Stimulated activated CD8-positive, alpha-beta memory T cell treated with anti-CD3 and anti-CD28 coated beads, Interleukin-12 subunit alpha, Interleukin-12 subunit beta, amount 100 ng/mL, for 4 hours (primary cell): ENCODE measurements at places on chromosomes 4 and X.

DNA sequence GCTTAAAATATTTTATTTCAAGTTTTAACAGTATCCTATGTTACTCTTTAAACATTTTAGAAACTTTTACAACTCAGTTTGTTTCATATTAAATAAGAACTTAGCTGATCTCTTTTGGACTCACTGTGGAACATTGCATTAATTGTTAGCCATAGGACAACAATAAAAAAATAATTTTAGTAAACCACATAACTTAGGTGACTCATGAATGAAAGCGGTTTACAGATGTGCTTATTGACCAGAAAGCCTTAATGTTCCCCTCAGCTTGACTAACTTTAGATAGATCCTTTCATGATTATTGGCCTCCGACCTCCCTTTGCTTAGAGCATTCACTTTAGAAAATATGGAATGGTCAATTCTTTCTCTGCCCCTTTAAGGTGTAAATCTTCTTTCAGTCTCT lies 783.5 kb upstream of the MAGEB2 start:
- DNase-seq, result no peak

GRCh38 chrX:114710571-114710970 lies 126.7 kb downstream of the HTR2C start:
- DNase-seq, result no peak

GRCh38 chr4:70666369-70666768 lies at the start of gene JCHAIN:
TSS of gene JCHAIN (minus strand) at chr4:70666508. CDS start at chr4:70666490, 18 bp downstream.
- DNase-seq, result no peak

DNA sequence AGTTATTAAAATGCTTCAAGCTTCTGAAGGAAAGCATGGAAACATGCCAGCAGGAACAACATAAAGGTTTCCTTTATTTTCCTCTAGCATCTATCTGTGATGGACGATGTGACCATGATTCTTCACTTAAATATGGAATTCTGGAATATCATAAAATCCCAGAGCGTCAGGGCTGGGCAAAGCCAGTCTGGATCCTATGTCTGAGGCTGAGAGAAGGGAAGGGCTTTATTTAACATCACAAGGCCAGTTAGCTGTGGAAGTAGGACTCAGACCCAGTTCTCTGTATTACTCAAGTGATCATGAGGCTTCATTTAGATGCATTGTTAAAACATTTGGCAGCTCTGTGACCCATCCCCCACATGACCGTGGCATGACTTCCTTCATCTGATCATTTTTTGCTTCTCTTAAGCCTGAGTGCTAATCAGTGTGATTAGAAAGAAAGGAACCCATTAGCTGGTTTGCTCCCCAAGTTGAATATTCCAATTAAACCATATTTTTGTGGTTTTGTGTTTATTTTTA lies 40.9 kb upstream of the EOLA2 start:
- no peak for DNase-seq

- no peak for DNase-seq
Observed at GRCh38 chr4:10521424-10521823, 64.2 kb upstream of the ZNF518B start.

- DNase-seq, result no peak
Observed at GRCh38 chr4:687048-687970, 1.6 kb downstream of the SLC49A3 start.

- DNase-seq, result no peak
Observed at GRCh38 chrX:21715337-21715736, 42.6 kb downstream of the SMPX start.

DNA sequence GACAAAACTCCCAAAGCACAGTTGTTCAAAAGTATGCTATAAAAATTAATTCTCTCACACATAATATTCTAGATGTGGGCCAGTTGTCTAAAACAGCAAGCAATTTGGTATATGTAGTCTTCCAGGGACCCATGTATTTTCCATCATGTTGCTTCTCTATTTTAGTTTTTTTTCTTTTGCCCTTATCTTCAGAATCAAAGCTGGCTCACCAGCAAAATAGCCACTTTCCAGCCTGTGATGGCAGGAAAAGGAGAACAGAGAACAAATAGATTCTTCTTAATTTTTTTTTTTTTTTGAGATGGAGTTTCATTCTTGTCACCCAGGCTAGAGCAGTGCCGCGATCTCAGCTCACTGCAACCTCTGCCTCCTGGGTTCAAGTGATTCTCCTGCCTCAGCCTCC lies 680.8 kb upstream of the TENM3 start:
- DNase-seq, result no peak

DNA sequence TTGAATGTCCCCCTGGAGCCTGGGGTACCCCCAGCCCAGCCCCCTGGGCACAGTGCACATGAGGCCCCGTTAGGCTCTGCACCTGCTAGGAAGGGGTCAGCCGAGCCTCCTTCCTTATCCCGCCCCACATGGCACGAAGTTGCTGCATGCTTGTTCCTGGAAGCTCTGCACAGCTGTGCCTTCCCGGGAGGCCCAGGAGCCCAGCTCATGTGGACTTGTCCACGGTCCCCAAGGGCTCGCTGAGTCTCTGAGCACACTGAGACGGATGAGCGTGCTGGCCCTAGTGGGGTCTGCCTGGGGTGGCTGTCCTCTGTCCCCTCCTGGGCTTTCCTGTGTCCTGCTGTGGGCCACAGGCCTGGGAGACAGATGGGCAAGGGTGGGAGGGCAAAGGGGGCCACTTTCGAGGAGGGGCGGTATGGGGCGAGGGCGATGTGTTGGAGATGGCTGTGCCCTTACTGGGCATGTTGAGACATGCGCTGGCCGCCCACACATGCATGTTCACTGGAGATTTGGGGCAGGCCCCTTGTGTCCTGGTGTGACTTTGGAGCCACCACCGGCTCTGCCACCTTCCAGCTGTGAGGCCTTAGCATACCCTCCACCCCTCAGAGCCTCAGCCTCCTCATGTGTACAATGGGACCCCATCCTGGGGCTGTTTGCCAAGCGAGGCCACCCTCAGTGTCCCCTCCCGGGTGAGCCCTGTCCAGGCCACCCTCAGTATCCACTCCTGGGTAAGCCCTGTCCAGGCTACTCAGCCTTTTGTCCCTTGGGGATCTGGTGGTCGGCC lies 237.6 kb downstream of the AFAP1 start:
- DNase-seq, result no peak

- no peak for DNase-seq
Observed at GRCh38 chrX:15761564-15762191, 23.6 kb downstream of the CA5B start.

DNA sequence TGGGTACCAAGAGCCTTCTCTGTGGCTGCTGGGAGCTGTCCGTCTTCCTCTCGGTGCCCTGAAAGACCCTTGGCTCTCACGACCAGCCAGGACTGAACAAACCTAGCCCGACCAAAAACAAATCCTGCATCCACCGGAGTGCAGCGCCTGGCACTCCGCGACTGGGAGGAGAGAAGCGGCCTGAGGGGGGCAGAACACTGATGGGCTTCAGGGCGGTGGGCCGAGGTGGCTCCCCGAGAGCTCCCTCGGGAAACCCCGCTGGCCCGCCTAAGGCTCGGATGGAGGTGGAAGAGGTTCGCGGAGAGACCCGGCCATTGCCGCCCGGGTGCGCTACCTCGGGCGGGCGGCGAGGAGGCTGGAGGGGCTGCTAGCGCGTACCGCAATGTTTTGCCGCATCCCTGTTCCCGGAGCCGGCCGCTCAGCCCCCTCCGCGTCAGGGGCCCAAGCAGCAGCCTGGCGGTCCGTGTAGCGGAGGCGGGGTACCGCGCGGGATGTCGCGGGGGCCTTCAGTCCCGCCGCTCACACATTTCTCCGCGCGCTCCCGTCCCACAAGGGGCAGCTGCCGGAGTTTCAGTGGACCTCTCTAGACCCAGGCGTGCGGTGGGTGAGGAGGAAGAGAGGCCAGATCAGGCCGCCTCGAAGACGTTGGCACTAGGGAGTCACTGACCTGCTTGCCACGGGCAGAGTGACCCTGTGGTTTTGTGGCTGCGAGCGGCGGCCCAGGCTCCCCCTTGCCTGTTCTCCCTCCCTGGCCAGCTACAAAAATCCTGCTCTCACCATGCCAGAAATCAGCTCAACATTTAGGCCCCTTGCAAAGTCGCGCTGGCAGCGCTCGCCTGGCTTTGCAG lies 2.2 kb downstream of the SLITRK4 start:
- DNase-seq, result no peak

DNA sequence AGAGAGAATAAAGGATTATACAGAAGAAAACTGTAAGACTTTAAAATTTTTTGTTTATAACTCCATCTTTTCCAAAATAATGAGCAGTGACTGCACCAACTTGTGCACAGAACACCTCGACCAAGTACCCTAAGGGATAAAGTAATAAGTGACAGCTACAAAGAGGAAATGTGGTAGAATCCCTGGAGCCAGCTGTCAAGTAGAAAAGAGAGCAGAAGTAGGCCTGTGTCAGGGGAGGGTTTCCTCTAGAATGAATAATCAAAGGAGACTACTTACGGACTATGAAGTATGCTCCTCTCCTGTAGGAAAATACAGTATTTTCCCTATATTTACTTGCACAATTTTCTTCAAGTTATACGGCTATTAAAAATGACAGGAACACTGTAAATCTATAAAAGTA lies 1.2 kb downstream of the EIF1AX start:
- no peak for DNase-seq

DNA sequence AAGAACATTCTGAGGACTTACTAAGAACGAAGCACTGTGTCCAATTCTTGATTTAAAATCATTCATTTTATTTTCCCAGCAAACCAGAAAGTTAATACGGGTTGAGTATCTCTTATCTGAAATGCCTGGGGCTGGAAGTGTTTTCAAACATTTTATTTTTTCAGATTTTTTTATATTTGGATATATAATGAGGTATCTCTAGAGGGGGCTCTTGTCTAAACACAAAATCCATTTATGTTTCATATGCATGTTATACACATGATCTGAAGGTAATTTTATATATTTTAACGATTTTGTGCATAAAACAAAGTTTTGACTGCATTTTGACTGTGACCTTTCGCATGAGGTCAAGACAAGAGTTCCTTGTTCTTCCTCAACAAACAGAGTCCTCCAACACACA lies 320.9 kb downstream of the ASMT start:
- no peak for DNase-seq

- DNase-seq, result no peak
Observed at GRCh38 chr4:61350932-61351331, 150.8 kb downstream of the ADGRL3 start.

DNA sequence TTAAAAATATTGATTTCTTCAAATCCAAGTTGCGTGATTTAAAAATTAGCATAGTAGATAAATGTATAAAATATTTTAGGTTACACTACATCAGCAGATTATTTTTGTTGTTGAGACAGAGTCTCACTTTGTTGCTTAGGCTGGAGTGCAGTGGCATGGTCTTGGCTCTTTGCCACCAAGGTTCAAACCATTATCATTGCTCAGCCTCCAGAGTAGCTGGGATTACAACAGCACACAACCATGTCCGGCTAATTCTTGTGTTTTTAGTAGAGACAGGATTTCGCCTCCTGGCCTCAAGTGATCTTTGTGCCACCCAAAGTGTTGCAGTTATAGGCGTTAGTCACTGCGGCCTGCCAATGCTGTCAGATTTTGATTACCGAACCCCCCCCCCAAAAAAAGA lies 1390.5 kb upstream of the TENM3 start:
- no peak for DNase-seq

GRCh38 chrX:1403228-1403627 lies 11.3 kb upstream of the SLC25A6 start:
- DNase-seq, result no peak

GRCh38 chr4:6721121-6721520 lies 5.1 kb downstream of the BLOC1S4 start:
- DNase-seq, result no peak

GRCh38 chr4:78058591-78059523 lies 1.7 kb downstream of the FRAS1 start:
- no peak for DNase-seq

- DNase-seq, result no peak
Observed at GRCh38 chrX:101442085-101442484, 34.1 kb downstream of the HNRNPH2 start.

- DNase-seq, result no peak
Observed at GRCh38 chrX:48939524-48940228, 17.7 kb downstream of the OTUD5 start.

DNA sequence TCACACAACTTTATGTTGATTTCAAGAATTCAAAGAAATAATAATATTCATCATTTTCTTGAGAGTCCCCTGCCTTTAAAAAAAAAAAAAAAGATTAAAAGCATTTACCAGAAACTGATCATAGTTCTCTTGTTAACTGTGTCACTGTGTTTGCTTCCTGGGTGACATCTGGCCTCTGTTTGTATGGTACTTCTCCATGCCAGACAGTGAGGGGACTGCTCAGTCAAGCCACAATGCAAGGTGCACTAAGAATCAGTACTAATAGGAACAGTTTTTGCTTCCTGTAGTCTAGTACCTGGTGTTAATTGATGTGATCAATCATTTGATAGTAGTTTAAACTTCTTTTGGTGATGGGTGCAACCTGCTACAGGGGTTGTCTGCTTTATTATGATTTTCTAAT lies 77.5 kb downstream of the PHOX2B start:
- DNase-seq, result no peak

GRCh38 chr4:181619651-181620050 lies 623.6 kb upstream of the TENM3 start:
- DNase-seq, result no peak

DNA sequence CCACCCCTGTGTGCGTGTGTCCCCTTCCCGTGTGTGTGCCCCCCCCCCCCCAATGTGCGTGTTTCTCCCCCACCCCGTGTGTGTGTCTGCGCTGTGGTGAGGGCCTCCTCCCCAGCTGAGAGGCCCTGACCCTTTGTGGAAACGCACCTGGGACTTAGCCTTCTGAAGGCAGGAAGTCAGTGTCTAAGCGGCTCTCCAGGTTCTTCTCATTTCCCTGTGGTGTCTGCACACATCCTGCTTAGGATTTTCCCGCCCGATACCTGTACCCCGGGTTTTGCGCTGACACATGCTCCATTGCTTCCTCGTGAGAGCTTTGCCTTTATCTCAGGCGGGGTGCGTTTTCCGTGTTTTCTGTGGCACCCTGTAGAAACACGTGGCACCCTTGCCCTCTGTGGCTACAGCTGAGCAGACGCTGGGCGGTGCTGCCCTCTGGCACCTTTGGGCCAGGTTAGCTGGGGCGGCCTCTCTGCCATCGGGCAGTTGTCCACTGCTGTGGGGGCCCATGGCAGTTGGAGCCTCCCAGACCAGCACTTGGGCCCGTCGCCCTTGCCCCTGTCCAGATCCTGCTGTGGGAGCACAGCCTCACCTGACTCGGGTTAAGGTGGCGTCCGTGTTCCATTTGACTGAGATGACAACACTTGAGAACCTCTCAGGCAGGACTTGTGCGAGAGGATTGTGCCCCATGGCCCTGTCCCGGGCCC lies 26.3 kb downstream of the MAEA start:
- DNase-seq, result no peak

DNA sequence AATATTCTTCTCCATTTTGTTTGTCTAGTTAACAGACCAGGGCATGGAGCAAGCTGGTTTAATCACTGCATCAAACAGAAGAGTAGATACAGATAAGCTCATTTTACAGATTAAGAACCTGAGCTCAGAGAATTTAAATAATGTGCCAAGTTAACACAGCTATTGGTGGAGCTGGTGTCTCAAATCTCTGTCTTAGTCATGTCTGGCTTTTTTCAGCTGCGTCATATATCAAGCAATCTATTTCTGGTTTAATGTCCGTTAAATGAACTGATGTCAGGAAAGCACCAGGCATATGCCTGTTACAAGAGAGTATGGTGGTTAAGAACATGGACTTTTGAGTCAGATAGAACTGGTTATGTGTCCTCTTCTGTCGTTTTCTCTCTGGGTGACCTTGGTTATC lies 79.8 kb upstream of the ADGRA3 start:
- DNase-seq, result no peak
